ENCODE measurements at places on chromosomes 16 and 17.

- DNase-seq: no peak
Observed at GRCh38 chr16:16928532-16929109, 542.1 kb downstream of the XYLT1 start.

DNA sequence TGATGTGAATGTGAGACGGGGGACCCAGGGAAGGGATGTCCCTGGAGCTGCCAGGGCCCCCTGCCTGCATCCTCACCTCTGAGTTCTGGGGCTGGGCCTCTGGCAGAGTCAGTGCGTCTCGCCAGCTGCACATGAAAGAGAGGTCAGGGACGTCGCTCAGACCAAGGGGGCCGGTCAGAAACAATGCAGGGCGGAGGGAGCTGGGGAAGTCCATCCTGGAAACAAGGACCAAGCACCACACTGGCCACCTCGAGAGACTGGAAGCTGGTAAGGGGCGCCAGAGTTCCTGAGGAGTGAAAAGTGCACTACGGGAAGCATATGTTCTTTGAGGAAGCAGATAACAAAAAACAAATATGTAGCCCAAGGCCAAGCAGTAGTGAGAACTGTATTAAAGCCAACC is 2.1 kb downstream of the TAF1C start:
- DNase-seq: no peak

GRCh38 chr16:48558371-48558841 is 51.6 kb downstream of the N4BP1 start:
- no peak for DNase-seq

DNA sequence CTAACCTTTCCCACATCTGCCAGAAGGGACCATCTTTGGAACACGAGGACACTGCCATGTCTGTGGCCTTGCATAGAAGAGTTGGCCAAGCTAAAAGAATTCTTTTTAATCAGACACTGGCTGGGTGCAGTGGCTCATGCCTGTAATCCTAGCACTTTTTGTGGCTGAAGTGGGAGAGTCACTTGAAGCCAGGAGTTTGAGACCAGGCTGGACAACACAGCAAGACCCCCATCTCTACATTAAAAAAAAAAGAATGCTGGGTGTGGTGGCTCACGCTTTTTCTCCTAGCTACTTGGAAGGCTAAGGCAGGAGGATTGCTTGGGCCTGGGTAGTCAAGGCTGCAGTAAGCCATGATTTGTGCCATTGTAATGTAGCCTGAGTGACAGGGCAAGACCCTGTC is 9.3 kb upstream of the DUSP14 start:
- no peak for DNase-seq

- DNase-seq: no peak
Observed at GRCh38 chr17:72416054-72416675, 295.3 kb downstream of the SOX9 start.
